ENCODE measurements at places on chromosomes 2 and 18.

DNA sequence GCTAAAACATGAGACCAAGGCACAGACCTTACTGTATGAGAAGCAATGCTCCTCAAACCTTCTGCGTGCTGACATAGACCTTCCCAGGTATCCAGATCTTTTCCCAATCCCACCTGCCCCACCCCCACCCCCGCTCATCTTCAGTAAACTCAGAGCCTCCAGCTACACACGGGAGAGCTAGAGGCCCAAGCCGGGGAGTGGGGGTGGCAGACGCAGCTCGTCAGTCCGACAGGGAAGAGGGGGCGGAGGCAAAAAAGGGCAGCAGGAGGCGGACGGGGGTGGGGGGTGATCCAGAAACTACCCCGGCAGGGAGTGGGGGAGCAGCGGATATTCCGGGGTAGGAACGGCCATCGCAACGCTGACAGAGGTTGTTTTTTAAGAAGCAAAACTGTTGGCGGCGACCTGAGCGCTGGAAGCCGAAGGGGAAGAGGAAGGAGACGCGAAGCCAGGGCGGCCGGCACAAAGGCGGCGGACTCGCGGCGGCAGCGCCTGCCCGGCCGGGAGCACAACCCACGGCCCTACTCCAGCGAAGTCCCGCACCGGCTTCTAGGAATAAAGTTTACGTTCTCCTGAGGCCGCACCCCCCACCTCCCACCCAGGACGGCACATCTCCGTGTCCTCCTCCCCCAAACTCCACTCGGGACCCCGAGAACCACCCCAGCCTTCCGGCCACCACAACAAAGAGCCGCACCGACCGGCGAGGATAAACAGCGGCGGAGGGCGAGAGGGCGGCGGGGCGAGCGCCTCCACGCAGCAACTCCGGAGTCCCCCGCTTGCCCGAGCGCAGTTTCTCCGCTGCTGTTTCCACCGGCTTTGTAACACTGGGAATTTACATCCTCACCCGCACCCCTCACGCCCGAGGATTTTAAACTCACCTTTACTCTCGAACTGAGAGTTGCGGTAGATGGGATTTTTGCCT is 722 bp downstream of the BAZ2B start:
- DNase-seq, result peak; percentile 69

DNA sequence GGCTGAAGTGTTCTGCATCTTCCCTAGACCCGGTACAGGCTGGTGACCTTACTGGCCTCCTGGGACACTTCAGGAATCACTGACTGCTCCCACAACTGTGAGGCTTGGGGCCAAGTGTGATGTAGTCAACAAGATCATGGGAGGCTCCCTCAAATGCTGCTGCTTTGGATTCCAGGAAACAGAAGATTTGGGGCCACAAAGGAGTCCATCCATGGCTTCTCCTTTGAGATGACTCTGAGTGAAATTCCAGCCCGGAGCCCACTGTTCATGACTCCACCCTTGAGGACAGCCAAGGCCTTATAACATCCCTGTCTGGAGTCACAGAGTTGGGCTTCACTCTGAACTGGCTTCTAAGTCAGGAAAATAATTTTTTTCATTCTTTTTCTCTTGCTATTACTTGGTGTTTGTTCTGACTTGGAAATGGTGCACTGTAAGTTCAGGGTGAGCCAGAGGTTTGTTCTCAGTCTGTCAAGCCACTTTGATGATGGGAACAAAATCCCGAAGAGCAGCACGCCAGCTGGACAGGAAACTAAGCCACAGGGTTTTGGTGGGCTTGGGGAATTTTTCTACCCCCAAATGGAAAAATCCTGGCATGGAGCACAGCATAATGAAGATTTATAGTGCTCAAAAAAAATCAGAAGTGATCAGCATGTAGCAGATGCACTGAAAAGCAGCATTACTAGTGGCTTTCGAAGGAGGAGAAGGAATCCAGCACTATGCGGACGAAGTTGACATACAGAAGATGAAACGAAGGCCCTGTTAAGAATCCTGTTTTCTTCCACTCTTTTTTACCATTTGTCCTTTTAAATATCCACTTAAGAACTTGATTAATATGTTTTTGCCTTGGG is 98.1 kb upstream of the ZFP36L2 start:
- DNase-seq, result no peak

DNA sequence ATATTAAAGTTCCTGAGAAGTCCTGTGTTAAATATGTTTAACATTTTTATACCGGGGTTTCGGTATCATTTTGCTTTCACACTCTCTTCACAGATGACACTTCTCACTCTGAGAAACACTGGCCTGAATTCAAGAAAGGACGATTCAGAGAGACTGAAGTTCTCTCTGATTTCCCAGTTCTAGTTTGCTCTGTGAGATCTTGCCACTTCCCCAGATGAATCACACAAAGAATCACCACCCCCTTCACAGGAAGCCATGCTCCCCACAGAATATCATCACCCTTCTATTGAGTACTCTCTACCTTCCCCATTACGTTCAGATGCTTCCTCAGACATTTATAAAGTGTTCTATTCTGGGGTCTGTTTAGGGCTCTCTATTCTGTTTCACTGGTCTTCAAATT is 16.1 kb upstream of the CD207 start:
- no peak for DNase-seq

DNA sequence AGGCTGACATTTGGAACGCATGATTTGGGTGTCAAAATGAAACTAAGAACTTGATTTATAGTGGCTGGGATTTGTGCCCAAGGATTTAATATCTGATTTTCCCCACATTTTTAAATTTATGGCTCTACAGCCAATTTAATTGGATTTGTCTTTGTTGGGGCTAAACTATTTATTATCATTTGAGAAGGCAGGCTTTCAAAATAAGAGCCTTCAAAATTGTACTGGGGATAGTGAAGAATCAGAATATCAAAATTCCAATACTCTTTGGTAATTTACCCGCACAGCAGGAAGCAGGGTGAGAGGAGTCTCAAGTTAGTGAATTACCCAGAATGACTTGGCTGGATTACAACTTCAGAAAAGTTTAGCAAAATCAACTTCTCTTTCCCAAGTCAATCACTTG is 278.1 kb downstream of the LRATD1 start:
- no peak for DNase-seq

DNA sequence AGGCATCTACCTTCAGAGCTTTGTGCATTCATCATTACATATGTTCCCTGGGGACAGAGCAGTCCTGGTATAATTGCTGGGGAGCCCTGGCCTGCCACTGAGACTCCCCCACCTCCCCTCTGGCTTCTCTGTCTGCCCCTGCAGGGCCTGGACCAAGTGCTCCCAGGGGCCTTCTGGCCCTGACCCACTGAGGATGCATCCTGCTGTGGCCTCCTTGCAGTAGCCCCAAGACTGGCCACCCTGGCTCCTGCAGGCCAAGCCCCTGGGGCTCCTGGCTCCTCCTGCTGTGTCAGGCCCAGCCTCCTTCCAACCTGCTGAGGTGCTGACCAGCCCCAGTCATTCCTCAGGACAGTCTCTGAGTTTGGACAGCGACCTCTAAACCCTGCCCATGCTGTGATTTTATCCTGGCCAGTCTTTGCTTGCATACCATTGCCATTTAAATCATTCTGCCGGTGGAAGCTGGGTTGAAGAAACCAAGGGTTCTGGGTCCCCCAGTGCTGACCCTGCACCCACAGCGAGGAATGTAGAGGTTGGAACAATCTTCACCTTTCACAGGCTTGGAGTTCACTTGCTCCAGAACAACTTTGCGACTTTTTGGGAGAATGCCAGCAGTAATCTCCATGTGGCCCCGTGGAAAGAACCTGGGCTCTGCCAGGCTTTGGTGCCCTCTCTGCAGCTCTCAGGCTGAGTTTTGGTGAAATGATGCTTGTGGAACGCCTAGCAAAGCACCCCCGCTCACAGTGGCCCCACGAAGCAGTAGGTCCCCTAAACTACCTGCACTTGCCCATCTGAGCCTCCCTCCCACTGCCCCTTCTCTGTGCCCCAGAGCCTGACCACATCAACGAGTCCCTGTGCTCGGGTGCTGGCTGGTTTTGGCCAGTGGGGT is 167.3 kb upstream of the GLI2 start:
- DNase-seq, result no peak

DNA sequence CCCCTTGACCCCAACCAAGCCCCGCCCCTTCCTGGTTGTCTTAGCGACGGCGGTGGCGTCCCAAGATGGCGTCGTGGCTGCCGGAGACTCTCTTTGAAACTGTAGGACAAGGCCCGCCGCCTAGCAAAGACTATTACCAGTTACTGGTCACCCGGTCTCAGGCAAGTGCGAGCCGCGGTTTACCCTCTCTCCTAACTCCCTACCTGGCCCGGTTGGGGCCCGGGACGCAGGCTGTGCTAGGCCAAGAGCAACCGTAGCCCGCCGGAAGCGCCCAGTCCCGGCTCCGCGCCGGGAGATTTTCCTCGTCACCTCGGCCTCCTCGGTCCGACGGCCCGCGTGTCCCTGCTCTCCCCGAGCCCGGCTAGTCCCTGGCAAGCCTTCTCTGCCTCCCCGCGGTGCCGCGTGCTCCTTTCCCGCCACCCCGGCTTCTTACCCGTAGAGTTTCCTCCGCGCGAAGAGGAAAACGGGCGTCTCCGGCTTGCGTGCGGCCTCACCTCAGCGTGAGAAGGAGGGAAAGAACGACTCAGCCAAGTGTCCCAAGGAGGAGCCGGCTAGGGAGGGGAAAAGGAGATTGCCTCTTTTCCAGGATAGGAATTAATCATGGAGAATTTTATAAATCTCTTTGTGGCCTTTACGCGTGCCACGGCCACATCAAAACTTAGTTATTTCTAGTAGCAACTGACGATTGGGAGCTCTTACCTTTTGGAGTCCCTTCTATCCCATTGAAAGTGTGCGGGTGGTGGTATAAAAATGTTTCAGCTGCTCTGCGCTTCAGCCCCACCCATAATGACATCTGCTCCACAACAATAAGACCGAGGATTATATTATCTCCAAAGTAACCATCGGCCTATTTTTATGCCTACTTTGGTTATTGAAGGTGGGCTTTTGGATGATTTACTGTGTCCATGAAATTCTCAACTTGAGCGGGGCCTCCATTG is at the start of gene FBXO36:
TSS of gene FBXO36 (plus strand) at position 55 of the 938 bp plus-strand sequence. CDS start at position 66, 11 bp downstream.
- peak; percentile 58 for DNase-seq

DNA sequence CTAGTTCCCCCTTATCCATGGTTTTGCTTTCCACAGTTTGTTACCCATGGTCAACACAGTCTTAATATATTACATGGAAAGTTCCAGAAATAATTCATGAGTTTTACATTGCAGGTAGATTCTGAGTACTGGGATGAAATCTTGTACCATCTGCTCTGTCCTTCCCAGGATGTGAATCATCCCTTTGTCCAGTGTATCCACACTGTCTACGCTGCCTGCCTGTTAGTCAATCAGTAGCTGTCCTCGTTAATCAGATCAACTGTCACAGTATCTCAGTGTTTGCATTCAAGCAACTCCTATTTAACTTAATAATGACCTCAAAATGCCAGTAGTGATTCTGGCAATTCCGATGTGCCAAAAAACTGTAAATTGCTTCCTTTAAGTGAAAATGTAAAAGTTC is 76.3 kb downstream of the DYNC1I2 start:
- DNase-seq, result peak; percentile 22

- DNase-seq, result no peak
These were observed 21.9 kb downstream of the PIGN start for GRCh38 chr18:62164855-62165487.

GRCh38 chr2:188265315-188265714 is 26.4 kb upstream of the GULP1 start:
- no peak for DNase-seq

DNA sequence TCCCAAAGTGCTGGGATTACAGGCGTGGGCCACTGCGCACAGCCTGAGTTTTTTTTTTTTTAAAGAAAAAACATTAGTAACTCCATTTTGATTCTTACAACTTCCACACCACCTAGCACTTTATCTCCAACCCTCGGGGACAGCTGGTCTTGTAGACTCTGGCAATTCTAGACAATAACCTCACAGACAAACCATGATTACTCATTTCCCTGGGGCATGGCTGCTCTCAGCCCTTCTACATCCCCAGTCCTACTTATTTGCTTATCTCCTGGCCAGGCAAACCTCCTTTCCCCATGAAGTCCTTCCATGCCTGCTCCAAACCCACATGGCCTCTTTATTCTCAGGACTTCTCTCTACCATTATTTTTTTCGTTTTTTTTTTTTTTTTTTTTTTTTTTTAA is 91.1 kb downstream of the ACTR3 start:
- DNase-seq, result no peak

- DNase-seq, result no peak
These were observed 11.7 kb downstream of the SH3YL1 start for GRCh38 chr2:252001-252602.

DNA sequence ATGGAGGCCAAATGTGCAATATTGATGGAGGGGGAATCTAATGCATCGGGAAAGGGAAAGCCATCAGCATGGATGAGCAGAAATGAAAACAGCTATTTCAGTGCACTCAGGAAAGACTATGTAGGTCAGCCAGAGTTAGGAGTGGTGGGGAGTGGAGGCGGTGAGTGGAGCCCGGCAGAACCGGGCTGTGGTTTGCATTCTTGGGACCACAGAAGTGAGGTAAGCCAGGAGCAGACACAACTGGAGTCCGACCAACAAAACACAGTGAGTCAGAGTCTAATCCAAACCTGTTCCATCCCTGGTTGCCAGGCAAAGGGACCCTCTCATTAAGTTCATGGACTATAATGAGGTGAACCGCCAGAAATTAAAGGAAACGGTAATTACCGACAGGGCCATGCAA is 61.1 kb upstream of the RAB12 start:
- no peak for DNase-seq

DNA sequence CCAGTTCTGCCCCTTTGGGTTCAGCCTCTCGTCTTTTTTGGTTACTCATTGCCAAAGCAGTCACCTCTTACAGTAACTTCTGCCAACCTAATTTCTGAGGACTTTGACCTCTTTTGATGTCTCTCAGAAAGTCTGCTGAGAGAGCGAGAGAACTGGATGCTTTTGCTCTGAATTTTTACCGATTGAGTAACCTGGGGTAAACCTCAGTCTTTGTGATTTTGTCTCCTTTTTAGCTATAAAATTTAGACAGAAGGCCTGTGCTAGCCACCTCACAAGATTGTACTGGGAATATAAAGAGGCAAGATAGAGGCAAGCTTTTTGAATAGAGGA is 34.8 kb upstream of the IL1R1 start:
- no peak for DNase-seq

DNA sequence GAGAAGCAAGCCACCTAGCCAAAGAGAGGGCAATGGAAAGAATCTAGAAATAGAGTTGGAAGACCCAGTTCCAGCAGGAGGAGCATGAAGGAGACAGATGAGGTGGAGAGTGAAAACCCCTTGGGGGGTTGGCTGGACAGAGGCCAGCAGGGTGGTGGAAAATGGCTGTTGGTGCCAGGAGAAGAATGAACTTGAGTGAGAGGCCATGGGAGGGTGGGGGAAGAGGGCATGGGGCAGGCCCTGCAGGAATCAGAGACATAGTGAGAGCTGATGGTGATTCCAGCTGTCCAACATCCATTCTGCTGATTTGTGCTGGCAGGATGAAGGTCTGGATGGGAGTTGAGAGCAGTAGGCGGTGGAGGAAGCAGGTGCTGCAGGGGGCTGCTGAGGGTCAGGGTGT is 108.0 kb upstream of the TNP1 start:
- DNase-seq, result no peak

DNA sequence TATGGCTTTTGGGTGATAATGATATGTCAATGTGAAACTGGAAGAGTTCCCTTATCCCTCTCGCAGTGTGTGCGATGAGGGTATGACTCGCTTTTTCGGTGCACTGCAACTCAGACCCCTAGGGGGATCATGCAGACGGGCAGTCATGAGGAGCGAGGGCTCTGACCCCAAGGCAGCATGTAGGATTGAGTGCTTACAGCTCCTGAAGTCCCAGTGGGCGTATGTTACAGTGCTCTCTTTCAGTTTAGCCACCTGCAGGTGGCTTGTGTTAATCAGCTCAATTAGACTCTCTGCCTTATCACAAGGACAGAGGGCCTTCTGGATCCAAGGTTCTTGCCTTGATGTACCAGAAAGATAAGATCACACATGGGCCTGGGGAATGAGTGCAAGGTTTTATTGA is 1269.9 kb upstream of the GYPC start:
- no peak for DNase-seq
